RWPE1 (cell line): ENCODE measurements at places on chromosomes 2 and 18.

DNA sequence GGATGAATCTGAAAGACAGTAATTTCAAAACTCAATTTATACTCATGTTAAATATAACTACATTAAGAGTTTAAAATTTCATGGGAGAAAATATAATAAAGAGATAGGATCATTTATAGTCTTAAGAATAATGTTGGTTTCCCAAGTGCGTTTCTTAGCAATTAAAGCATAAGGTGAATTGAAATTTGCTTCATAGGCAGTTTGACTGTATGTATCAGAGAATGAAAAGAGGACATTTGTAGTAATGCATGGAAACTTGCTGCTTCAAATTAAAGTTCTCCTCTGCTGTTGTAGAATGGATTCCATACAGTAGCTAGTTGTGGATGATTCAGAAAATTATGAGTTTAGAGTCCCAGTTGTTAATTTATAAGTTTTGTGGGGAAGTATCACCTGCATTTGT, 68.1 kb downstream of the NUP35 start:
- no peak for DNase-seq

DNA sequence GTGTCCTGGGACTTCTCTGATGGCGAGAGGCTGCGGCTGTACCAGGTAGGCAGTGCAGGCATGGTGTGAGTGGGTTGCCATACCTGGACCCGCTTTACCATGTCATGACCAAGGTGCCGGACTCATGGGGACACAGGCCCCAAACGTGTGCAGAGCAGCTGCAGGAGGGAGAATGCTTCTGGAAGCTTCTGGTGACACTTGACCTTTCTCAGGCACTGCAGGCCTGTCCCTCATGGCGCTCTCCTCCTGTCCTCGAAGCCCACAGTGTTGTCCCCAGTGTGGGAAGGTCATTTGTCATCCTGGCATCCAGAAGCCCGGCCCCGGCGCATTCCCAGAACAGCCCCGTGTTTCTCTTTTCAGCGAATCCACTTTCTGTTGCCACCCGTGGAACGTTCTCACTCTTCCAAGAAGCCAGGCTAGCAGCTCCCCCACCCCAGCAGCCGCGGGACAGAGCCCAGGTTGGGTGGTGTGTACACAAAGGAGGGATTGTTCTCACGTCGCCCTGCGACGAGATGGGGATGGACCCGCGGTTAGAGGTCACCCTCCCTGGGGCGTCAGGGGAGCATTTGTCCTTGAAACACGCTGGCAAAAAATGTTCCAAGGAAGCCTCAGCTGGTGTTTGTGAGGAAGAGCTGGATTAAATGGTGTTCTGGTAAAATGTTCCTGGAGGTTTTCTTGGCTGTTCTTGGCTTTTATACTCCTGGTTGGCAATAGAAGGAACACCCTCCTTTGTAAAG, 43.7 kb downstream of the SH3BP4 start:
- DNase-seq = no peak

DNA sequence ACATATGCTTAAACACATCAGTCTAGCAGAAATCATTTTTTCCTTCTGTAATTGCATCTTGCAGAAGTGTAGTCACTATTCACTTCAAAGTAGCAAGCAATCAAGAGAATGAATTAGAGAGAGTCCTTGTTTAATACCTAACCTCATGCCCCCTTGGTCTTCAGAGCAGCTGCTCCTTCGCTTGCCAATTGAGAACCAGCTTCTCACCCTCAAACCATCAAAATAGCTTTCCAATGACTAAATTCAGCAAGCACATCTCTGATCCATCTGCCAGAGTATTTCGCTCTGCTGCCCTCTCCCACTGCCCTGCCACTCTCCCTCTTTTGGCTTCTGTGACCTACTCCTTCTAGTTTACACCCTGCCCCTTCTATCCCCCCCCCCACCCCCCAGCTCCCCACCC, 120.7 kb upstream of the AGAP1 start:
- DNase-seq = no peak

DNA sequence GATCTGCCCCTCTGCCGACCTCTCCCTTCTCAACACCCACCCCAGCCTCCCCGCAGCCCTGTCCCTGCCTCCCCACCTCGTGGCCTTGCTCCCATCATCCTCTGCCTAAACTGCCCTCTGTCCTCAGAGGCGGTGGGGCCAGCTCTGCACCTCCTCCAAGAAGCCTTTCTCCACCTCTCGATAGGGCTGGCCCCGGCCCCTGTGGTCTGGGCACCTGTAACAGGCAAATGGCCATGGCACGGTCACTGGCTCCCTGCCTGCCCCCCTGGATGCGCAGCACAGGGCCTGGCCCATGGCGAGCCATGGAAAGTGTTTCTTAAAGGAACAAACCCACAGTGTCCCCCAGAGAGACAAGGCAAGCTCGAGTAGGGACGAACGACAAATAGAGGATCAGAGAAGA, 42.0 kb downstream of the MYO7B start:
- DNase-seq = no peak

GRCh38 chr2:118242216-118242615, 153.9 kb downstream of the INSIG2 start:
- peak; percentile 33 for DNase-seq

DNA sequence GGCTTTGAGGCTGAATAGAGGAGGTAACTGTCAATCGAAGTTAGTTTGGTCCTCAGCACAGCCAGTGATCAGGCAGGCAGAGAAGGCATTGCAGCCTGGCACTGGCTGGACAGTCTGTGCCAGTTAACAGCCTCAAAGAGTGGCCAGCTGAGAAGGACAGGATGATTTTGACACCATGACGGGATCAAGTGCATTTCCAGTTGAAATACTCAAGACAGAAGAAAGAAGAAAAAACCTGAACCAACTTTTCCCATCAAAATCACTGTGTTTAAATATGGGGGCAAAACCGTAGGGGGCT, 96.7 kb upstream of the ZCCHC2 start:
- no peak for DNase-seq

GRCh38 chr2:239944694-239945551, 80.2 kb downstream of the NDUFA10 start:
- DNase-seq = no peak

- DNase-seq = peak; percentile 86
These were observed 129.7 kb downstream of the MAP4K4 start for GRCh38 chr2:101827246-101827645.

- DNase-seq = no peak
These were observed 39.3 kb upstream of the GBX2 start for GRCh38 chr2:236207472-236207871.

GRCh38 chr2:197011801-197012641, 85.5 kb upstream of the PGAP1 start:
- peak; percentile 38 for DNase-seq

DNA sequence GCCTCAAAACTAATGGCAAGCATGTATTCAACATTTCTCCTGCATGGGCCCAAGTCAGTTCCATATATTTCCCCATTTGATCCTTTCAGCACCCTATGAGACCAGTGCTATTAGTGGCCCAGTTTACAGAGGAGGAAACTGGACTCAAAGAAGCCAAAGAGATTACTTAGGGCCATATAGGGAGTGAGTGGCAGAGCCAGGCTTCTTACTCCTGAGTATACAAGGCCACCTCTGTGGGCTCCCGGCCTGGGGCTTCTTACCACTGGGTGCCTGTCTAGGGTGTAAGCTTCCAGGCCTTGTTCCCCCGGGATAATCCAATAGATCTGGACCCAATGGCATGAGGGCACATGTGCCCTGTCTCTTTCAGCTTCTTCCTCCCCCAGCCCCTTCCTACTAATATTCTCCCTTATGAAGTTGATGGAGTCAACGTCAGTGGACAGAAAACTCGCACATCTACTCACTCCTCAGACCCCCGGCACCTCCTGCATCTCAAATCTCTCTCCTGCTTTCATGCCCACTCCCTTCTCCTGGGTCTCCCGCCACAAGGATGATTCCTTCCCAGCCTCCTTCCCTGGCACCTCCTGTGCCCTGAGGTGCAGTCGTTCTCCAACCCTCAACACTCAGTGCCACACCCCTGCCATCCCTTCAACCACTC, 222.6 kb downstream of the ANAPC1 start:
- no peak for DNase-seq

- no peak for DNase-seq
These were observed 9.6 kb downstream of the CNDP2 start for GRCh38 chr18:74505776-74506175.

DNA sequence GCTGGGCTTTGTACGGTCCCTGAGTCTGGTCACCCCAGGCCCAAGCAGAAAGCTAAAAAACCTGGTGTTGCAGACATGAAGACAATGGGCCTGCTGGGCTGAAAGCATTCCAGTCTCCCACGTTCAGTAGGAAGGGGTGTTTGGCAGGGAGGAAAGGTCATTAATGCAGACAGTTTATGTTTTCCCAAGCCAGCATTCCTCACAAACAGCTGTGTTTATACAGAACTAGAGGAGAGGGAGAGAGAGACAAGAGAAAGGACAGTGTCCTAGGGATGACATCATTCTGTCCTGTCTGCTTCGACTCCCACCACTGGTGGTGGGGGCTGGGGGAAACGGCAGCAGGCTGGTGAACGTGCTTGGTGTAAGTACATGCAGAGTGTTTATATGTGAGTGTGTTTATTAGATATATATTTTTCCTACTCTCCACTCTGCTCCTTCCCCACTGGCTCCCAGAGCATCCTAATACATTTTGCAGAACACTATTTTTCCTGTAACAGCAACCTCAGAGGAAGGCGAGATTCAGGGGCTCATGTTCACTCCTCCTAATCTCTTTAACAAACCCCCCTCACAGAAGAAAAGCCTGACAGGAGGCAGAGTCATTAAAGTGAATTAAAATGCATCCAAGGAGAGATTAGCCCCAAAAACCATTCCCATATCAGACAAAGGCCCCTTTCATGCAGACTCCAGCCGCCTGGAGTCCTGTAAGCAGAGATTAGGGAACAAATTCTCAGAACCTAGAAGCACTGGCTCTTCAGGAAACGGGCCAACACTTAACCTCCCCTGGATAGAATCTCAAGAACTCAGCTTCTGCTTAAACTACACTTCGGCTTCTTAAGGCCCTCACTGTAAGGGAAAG, 380.4 kb downstream of the TNS1 start:
- no peak for DNase-seq

DNA sequence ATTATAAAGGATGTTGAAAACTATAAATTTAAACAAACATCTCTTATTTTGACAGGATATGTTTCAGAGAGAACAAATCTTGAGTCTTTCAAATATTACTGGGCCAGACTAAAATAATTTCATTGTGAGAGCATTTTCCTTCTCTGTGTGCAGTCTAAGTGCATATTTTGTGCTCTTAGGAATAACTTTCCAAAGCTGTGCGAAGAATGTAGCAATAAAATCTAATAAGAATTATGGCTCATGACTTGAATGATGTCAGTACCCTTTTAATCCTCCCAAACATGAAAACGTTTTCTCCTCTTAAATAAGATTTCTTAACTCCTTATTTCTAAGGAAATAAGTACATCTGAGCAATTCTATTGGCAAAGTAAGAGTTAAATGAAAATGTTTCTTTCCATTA, 76.2 kb upstream of the EFEMP1 start:
- DNase-seq = no peak

DNA sequence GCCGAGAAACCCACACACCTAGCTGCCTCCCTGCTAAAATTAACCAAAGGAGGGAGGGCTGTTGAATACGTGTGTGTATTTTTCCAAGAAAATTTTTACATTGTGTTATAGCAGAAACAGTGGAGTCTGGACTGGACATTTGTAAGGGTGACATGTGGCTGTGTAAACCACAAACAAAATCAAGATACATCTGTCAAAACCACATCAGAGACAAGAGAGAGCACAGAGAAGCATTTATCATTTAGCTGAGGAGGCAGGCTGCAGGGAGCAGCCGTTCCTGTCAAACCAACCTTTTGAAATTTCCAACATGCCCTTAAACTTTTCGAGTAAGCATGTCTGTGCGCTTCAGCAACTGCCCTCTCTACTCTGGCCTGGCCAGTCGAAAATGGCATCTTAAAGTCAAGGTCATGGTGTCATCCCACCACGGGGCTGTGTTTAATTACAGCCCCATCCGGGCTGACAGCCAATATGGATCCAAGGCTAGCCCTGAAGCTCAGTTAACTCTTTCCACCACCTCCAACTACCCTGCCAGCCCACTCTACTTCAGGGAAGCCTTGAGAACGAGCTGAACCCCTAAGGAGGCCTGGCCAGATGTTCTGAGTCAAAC, 8.4 kb downstream of the BCL11A start:
- no peak for DNase-seq
